Activated naive CD4-positive, alpha-beta T cell treated with Interleukin-2 at 50 U/mL for 16 hours (primary cell): ENCODE measurements at places on chromosomes 13 and 19.

- no peak for DNase-seq
Measured at GRCh38 chr19:33396701-33397535, 23.4 kb downstream of the CEBPG start.

GRCh38 chr13:105311094-105311493, 1224.4 kb downstream of the EFNB2 start:
- DNase-seq: no peak

- no peak for DNase-seq
Measured at GRCh38 chr19:48822514-48822913, 11.7 kb upstream of the BCAT2 start.

GRCh38 chr19:18421371-18421959, 2.3 kb downstream of the SSBP4 start:
- DNase-seq: no peak

DNA sequence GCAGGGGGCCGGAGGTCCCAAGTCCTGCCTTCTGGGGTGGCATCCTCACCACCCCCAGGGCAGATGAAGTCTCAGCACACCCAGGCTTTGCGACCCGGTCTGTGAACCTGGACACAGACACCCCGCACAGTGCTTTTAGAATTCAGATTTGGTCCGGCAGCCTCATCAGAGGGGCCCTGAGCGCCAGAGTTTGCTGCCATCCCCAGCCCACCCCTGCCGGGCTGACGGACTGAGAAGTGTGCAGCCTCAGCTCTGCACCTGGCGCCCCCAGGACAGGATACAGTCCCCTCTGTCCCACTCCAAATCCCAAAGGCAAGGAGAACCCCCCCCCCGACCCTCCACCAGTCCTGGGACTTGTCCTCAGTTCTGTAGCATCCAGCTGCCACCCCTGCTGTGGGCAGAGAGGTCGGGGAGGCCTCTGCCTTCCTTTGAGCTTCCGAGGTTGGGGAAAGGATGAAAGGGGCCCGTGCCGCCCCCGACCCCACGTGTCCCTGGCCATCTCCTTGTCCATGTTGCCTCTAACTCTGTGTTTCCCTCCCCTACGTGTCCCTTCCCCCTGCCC, 16.9 kb downstream of the CAPN12 start:
- no peak for DNase-seq

DNA sequence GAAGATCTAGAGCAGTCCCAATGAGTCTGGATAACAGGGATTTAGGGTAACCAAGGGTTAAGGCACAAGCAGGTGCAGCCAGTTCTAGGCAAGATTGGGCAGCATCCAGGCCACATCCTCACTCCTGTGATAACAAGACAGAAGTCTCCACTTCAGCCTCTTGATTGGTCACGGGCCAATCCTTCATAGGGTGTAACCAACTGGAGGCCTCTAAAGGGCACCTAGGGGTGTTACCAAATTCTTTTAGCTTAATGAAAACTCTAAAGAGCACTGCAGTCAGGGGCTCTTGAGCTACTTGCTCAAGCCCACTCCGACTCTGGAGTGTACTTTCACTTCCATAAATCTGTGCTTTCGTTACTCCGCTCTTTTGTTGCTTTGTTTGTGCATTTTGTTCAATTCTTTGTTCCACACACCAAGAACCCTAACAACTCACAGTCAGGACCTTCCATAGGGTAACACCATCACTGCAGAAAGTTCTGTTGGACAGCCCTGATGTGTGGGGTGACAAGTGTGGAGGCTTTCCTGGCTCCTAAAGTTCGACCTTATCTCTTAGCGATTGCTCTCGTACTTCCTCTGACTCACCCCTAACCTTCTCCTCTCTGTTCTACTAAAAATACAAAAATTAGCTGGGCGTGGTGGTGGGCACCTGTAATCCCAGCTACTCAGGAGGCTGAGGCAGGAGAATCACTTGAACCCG, 36.1 kb downstream of the ZSWIM9 start:
- no peak for DNase-seq

- no peak for DNase-seq
Measured at GRCh38 chr19:1495799-1496713, 5.1 kb downstream of the REEP6 start.

DNA sequence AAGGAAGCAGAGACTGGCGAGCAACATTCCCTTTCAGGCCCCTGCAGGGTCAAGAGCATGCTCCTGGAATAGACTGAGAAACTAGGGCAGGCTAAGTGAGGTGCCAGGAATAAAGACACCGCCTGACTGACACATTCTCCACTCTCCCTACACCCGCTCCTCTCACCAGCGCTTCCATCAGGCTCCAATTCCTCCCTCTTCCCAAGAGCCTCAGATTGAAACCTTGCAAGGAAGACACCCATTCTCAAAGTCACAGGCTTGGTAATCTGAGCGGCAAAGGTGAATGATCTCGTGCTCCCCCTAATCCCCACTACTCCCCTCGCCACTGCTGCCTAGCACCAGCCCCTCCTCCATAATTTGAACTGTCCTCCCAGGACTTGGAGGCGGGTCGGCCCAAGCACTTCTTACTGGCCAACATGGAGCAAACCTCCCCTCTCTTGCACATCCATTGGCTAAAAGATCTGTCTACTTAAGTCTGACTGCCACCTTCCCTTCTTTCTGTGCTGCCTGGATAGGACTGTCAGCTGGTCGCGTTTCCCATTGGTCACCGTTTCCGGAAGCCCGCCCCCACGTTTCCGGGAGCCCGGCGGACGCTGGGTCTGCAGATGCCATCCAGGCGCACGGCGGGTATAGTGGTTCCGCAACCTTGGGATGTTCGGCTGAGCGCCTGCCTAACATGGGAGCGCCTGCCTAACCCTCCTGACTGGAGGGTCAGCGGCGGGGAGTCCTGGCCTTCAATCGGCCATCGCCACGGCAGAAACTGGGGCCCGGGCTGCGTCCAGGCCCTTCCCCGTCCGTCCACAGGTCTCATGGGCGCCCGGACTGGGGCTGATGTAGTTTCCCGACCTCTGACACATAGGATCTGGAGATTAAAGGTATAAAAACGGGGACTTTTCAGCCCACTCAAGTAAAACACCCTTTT, 33.6 kb downstream of the ZNF383 start:
- peak; percentile 50 for DNase-seq

DNA sequence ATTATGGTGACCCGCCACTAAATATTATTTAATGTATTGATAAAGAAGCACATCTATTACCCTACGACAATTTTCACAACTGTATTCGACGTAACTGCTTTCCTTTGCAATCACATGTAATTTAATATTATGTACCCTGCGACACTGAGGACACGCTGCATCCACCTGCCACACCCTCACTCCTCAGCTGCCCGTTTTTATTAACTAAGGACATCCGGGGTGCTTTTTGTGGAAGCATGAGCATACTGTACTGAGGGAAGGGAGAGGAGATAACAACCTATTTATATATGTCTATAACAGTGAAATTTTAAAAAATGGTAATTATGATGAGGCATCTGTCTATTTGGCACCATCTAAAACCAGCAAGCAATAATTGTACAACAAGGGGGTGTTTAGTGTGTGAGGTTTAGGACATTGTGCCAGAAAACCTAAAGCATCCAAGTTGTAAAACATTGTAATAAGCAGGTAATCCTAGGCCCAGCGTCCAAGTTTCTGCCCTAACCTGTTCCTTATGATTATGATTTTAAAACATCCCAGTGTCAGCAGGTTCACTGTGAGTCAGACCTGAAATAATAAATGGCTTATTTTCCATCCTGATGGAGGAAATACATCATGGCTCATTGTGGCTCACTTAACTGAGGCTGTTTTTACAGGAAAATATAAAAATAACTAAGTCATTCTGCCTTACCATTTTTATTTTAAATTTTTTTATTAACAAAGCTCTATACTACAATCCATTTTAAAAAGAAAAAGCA, 56.3 kb downstream of the FOXO1 start:
- no peak for DNase-seq

GRCh38 chr19:31064491-31064890, 284.7 kb downstream of the TSHZ3 start:
- no peak for DNase-seq

GRCh38 chr19:2549701-2550191, 73.8 kb downstream of the GADD45B start:
- no peak for DNase-seq

GRCh38 chr19:7832781-7833180, 2.8 kb downstream of the EVI5L start:
- no peak for DNase-seq

DNA sequence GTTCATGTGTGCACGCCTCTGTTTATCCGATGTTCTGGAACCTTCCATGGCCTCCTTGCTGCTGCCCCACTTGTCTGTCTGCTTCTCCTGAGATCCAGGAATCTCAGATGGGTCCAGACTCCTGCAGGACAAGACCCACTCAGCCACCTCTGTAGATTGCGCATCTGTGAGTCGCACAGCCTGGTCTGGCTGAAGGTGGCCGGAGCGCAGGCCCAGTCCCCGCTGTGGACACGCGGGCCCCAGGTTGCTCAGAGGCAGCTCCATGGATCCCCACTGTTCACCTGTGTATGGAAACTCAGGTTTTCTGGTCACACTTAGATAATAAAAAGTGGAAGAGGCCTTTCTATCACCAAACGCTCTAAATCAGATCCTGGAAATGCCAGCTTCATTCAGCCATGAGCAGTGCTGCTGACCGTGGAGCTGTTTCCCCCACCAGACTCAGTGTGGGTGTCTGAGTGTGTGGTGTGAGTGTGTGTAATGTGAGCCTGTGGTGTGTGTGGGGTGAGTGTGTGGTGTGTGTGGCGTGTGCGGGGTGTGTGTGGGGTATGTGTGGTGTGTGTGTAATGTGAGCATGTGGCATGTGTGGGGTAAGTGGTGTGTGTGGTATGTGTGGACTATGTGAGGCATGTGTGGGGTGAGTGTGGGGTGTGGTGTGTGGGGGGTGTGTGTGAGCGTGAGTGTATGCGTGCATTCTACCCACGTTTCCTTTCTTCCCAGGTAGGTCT, 59.5 kb downstream of the MCF2L start:
- no peak for DNase-seq

DNA sequence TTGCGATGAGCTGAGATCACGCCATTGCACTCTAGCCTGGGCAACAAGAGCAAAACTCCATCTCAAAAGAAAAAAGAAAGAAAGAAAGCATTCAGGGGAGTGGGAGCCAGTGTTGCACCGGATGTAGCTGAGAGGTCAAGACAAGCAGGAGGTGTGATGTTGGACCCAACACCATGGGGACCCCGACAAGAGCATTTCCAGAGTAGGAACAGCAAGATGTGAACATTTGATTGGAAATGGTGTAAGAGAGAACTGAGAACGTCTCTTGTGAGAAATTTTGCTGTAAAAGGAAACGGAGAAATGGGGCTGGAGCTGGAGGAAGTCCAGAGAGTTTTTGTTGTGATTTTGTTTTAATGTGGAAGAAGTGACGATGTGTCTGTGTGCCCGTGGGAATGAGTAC, 15.8 kb upstream of the DPF1 start:
- no peak for DNase-seq

- no peak for DNase-seq
Measured at GRCh38 chr13:110126391-110126961, 180.5 kb downstream of the COL4A1 start.

DNA sequence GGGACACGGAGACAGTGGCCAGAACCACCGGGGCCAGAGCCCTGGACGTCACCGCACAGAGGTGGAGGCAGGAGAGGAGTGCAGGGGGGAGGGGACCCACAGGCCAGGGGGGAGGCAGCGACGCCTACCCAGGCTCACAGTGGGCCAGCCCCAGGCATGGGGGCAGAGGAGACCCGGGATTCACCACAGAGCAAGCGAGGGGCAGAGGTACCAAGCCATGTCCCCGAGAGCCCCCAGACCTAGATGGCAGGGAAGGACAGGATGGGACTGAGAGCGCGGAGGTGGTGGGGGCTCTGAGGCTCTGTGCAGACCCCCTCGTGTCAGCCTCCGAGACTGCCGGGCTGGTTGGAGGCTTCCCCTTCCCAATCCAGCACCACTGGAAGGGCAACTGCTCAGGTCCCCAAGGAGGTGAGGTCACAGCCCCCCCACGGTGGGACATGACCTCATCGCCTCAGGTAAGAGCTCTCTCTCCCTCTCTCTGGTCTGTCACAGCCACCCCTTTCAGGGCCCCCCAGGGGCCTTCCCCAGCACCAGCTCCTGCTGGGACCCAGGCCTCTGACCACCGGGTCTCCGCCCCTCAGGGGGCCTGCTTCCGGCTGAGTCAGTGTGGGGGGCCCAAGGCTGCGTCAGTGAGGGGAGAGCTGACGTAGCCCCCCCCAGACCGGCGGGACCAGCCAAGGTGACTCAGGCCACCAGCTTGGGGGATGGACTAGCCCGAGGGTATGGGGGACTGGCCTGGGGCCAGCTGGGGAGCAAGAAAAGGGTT, 2.2 kb upstream of the IL11 start:
- no peak for DNase-seq

DNA sequence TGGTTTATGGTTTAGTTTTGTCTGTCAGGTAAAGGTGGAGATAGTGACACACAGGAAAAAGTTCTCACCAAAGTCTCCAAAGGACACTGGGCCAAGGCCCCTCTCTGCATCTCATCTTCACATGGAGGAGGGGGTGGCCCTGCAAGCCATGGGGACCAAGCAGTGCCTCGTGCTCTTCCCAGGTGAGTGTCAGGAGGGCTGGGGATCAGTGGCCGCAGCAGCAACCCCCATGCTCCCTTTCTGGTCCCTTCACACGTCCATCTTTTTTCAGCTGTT, 88.0 kb downstream of the RGCC start:
- DNase-seq: no peak

GRCh38 chr13:69168436-69168835, 939.2 kb upstream of the ATXN8OS start:
- DNase-seq: no peak

DNA sequence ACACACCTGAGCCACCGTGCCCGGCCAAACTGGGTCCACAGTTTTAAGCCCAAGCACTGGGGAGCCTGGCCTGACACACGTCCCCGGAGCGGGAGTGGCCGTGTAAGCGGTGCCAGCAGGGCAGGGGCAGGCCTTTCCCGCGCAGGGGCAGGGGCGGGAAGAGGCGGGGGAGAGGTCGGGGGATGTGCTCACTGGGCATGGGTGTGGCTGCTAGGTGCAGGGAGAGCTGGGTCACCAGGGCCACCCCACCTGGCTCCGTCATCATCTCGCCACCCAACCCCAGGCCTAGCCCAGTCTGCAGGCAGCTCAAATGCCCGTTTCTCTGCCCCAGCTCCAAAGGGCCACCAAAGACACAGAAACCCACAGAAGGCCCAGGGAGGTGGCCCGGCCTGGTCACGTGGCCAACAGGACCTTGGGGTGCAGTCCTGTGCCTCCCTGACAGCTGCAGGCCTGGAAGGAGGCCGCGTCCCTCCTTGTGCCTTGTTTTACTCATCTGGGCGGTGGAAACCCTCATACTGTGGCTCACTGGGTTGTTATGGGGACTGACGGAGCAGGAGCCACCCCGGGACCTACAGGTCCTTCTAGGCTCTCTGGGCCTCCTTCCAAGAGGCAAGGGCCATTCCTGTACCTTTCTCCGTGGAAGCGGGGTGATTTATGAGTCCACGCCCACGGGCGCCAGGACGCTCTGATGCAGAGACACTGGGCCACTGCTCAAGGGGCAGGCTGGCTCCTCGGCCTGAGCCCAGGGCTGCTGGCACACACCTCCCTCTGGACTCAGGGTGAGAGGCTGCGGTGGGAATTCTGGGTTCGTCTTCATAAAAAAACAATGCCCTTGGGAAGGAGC, 27.7 kb downstream of the MAP2K2 start:
- no peak for DNase-seq

- DNase-seq: no peak
Measured at GRCh38 chr19:55099557-55100506, 17.6 kb downstream of the PPP1R12C start.

GRCh38 chr13:27039171-27039701, 132.4 kb downstream of the USP12 start:
- DNase-seq: no peak
